SHP77 treated with DMSO at 0.1 percent for 48 hours (cell line): ENCODE measurements at places on chromosomes 4 and X.
A peak's percentile ranks its signal among the peaks of the same experiment; 100 is the strongest.

DNA sequence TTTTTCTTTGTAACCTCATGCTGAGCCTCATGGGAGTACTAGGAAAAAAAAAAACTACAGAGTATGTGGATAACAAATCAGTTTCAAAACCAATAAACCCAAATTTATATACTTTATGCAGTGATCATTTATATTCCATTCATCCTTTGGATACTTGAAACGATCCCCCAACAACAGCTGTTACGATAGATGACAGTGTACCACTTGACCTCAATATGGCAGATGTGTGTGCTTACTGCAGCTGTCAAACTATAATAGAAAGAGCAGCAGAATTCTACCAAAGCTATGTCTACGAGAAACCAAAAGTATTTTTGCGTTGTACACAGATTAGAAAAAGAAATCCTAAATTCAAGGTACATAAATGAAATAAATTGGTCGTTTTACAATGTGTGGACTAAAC lies 337.8 kb downstream of the PDGFC start:
- DNase-seq, result peak; percentile 12

GRCh38 chr4:55817691-55818090 lies 1.9 kb upstream of the EXOC1L start:
- no peak for DNase-seq

- no peak for DNase-seq
Measured at GRCh38 chr4:77617203-77617602, 11.6 kb downstream of the CXCL13 start.

DNA sequence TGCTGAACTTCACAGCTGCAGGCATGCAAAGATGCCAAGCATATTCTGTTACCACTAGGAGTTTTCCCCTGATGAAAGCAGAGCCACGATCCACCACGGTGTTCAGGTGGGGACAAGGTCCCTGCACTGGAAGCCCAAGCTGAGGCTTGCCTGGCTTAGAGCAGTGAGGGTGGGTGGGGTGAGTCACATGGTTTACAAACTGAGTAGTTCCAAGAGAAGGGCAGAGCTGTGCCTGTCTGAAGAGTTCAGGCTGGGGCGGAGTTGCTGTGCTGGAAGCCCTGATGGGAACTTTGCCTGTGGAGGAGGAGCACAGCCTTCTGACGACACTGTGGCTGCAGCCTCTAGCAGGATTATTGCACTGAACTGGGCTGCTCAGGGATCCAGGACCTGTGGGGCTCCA lies 45.5 kb downstream of the FAM9B start:
- DNase-seq, result no peak
